Cardiac muscle cell (in vitro differentiated cells and primary cell): ENCODE measurements at places on chromosomes 13 and 19.

- no peak for DNase-seq
Observed at GRCh38 chr19:37986048-37986750, 79.2 kb downstream of the SIPA1L3 start.

DNA sequence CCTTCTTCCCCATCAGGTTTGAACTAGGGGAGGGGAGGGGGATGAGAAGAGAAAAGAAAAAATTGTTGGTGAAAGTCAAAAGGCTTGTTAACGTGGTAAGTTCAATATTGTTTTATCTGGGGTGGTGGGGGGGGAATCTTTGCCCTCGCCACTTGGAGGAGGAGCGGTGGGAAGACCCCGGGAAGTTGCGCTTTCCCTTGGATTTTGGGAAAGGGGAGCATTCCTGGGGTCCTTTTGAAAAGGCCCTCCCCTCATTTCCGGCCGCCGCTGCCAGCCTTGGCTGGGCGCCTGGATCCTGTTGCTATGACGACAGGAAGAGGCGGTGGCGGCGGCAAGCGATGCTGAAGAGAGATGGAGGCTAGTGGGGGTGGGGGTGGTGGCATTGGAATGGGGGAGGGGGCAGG is 4.6 kb upstream of the CACNG8 start:
- DNase-seq = peak; percentile 56

DNA sequence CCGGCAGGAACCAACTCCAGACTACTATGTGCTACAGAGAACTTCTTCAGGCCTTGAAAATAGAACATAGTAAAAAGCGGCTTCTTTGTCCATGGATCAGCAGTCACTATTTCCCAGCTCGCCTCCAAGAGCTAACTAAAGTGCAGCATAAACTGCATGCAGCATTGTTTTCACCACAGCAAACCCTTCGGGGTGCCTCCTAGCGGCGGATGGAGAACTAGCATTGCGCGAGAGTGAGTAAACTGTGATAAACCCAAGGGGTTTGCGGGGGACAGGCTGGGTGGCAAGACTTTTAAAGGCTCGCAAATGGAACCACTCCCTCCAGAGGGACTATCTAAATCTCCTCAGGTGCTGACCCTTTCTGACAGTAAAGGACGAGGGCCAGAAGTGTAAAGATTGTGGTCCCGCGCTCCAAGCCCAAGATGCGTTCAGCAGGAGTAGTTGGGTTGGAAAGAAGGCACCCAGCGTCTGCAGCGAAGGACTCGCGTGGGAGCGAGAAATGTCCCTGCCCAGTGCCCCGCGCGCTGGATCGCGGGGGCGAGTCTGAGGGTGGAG is 21.5 kb upstream of the SGCG start:
- peak; percentile 66 for DNase-seq

DNA sequence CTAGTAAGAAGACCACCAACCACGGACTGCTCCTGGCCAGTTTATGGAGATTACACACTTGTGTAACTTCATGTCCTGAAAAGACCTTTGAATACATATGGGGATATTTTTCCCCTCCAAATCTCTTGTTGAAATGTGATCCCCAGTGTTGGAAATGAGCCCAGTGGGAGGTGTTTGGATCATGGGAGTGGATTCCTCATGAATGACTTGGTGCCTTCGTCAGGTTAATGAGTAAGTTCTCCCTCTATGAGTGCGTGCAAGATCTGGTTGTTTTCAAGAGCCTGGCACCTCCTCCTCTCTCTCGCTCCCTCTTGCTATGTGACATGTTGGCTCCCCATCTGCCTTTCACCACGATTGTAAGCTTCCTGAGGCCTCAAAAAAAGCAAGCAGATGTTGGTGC is 769.0 kb upstream of the SLITRK1 start:
- peak; percentile 90 for DNase-seq

- peak; percentile 88 for DNase-seq
Observed at GRCh38 chr19:39409208-39410016, 2.8 kb downstream of the ZFP36 start.

DNA sequence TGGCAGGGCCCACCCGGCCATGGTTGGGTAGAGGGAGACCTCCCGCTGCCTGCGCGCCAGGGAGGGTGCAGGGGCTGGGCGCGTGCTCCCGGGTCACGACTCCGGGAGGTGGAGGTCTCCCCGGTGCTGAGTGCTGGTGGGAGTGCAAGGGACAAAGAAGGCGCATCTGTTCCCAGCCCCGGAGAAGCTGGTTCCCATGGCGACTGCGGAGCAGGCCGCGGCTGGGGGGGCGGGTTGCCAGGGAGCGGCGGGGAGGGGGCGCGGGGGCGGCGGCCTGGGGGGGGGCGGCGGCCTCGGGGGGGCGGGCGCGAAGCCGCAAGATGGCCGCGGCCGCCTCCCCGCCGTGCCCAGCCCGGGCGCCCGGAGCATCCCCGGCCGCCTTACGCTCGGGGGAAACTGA is 1.2 kb downstream of the CBARP start:
- DNase-seq = no peak

- DNase-seq = no peak
Observed at GRCh38 chr13:109751477-109751876, 34.9 kb downstream of the IRS2 start.

- DNase-seq = no peak
Observed at GRCh38 chr13:97327506-97328221, 105.5 kb downstream of the MBNL2 start.

DNA sequence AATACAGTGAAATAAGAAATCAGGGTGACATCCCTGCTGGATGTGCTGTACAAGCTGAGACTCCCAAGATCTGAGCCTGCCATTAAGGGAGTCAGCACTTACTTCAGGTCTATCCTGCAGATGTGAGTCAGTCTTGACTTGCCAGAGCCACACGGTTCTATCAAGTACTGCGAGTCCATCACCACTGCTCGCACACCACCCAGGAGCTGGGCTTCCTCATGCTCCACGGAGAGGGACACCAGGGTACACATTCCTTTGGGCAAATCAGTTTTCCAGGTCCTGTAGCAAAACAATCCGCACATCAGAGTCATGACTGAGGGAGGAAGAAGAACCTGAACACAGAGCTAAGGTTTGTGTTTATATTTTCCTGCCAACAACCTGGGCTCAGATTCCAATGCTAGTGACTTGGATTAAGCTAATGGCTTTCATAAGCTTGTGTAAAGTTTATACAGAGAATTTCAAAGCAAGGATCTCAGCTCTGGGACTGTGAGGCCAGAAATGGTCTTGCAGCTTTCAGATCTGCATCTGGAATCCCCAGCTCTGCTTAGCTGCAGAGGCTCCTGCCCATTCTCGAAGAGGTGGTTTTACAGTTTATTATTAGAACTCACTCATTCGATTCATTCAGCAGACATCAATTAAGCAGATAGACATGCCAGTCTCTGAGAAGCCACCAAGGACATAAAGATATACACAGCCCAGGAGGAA is 90.6 kb downstream of the KL start:
- DNase-seq = no peak

GRCh38 chr13:110517505-110518225 is 43.9 kb downstream of the RAB20 start:
- DNase-seq = no peak

- peak; percentile 62 for DNase-seq
Observed at GRCh38 chr19:52248241-52248640, 21.1 kb upstream of the ZNF766 start.

DNA sequence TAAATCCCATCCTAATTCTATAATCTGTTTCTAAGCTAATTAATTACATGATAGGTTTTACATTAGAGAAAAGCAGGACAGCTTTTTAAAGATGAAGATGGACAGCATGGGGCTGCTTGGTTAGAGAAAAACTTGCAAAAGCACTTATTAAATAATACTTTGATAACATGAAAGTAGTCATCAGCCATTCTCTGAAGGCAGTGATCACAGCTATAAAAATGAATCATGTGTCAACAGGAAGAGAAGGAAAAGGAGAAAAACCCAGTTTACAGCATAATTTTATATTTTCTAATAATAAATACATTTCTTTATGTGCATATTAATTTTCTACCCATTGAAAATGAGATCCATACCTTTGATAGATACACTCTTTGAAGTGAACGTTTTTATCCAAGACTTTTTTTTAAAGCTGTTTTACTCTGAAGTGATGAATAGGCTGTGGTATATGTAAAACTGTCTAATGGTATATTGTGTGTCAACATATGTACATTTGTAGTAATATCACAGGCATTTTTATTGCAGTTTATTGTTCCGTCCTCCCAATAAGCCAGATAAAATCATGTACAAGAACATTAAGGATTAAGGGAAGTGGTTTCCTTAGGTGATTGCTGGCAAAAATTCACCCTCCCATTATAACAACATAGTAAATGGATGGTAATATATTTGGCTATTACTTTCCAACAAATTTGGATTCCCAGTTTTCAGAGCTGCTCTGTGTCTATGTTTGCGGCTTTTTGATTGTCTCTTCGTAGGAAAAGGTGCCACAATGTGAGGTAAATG is 1.3 kb upstream of the KLF5 start:
- DNase-seq = no peak
